HTR-8/SVneo (cell line): ENCODE measurements at places on chromosomes 16 and 17.

DNA sequence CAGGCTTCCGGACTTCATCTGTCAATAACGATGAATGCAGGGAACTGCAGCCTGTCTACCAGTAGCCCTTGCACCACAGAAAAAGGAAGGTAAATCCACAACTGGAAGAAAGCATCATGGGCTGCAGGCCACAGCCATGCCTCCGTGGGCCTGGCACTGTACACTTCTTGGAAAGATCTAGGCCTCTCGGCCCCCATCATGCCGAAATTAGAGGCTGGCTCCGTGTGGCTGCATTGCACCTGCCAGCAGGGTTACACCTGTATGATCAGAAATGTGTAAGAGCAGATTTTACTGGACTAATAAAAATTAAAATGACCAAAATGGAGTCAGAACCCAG is 52.2 kb downstream of the SDK2 start:
- no peak for DNase-seq

DNA sequence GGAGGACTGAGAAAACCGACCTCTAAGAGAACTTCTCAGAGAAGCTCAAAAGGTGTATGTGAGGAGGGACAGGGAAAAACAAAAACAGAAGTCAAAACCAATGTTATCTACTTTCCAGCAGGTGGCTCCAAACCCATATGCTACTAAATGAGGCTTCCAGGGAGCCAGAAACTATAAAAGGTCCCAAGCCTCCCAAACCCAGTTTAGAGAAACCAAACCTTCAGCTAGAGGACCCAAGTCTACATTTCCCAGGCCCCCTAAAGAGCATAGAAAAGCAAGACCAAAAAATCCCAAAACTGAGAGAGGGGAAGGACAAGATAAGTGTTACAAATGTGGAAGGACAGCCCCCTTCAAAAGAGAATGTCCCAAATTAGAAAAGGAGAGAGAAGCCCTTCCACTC is 3.7 kb downstream of the HPR start:
- DNase-seq, result peak; percentile 23

- DNase-seq, result no peak
These were observed 195.2 kb upstream of the COX10 start for GRCh38 chr17:13874134-13874533.

DNA sequence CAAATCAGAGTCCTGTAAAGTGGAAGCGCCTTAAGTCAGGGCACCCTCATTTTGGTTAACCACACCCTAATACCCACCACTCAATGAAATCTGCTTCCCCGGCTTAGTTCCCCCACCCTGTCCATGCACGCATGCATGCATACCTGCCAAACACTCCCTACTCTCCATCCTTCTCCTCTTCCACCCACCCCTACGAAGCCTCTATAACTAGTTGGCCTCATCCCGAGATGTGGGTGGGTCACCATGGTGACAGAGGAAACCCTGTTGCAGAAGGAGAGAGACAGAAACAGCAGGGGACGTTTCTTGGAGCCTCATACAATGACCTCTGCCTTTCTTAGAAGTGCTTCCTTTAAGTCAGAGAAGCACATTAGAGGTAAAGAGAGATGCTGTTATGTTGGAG is 46.8 kb upstream of the DNAH9 start:
- DNase-seq, result no peak

GRCh38 chr16:56855946-56856345 is 9.1 kb upstream of the SLC12A3 start:
- DNase-seq, result no peak

GRCh38 chr17:30376621-30377452 is 1.9 kb upstream of the CPD start:
- no peak for DNase-seq

- no peak for DNase-seq
These were observed 3.8 kb upstream of the HOXB2 start for GRCh38 chr17:48548523-48549280.

DNA sequence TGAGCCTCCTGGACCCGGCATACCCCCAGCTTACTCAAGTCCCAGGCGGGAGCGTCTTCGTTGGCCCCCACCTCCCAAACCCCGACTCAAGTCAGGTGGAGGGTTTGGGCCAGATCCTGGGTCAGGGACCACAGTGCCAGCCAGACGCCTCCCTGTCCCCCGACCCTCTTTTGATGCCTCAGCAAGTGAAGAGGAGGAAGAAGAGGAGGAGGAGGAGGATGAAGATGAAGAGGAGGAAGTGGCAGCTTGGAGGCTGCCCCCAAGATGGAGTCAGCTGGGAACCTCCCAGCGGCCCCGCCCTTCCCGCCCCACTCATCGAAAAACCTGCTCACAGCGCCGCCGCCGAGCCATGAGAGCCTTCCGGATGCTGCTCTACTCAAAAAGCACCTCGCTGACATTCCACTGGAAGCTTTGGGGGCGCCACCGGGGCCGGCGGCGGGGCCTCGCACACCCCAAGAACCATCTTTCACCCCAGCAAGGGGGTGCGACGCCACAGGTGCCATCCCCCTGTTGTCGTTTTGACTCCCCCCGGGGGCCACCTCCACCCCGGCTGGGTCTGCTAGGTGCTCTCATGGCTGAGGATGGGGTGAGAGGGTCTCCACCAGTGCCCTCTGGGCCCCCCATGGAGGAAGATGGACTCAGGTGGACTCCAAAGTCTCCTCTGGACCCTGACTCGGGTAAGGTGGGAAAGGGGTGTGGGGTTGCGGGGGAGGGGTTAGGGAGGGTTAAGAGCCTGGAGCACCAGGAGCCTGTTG is 1.6 kb downstream of the SENP3 start:
- DNase-seq, result no peak

DNA sequence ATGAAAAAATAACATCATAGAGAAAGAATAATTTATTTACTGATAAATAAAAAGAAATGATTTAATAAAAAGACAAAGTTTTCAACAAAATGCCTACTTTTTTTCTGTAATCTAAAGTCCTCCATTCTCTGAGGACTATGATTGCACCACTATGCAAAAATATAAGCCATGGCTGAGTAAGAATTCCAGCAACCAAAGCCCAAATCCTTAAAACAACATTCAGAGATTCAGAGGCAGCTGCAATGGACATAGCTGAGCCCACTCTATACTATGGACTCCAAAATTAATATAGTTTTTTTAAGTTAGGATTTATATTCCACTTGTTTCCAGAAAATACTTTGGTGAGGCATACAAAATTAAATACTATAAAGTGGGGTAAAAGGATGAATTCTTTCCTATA is 169.5 kb upstream of the C17orf78 start:
- no peak for DNase-seq

DNA sequence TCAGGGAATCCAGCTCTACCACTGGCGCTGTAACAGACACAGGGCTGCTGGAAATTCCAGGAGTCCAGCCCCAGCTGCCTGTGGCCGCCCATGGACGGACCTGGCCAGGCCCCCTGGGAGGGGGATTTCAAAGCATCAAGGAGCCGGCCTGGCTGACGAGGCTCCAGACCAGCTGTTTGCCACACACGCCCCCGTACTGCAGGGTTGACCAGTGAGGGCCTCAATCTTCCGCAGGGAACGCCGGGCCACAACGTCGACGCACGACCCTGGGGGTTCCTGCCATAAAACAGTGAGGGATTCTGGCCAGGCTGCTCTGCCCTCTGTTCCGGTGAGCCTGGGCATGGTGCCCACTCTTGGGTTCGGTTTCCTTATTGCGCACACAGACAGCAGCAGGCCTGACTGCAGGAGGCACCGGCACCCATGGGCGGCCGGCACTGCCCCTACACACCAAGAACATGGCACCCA is 3.7 kb downstream of the LMF1 start:
- no peak for DNase-seq

DNA sequence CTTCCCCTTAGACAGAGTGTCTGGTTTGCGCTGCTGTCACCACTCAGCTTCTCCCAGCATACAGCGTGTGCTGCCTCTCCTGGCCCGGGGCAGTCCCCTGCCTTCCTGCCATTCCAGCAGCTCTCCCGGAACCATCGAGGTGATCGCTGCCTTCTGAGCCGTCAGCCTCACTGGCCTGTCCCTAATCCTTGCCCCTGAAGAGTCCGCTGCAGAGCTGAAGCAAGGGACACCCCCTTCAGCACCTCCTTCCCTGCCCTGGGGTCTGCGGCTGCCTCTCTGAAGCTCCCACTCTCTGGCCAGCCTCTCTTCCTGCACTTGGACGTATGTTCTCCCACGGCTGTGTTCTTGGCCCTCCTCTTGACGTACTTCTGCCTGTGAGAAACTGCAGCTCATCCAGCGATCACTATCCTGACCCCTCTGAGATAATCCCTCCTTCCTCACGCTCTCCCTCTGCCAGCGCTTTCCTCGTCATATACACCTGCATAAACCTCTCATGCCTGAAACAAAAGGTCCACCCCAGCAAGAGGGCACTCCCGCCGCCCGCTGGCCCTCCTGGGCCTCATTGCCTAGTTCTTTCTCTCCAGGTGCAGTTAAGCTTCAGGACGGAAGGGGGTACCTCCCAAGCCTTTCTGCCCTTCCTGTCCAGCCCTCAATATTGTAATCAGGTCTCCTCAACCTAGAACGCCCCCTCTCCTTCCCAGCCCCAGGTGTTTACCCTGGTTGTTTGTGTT is 220.6 kb upstream of the CHMP6 start:
- DNase-seq, result no peak

DNA sequence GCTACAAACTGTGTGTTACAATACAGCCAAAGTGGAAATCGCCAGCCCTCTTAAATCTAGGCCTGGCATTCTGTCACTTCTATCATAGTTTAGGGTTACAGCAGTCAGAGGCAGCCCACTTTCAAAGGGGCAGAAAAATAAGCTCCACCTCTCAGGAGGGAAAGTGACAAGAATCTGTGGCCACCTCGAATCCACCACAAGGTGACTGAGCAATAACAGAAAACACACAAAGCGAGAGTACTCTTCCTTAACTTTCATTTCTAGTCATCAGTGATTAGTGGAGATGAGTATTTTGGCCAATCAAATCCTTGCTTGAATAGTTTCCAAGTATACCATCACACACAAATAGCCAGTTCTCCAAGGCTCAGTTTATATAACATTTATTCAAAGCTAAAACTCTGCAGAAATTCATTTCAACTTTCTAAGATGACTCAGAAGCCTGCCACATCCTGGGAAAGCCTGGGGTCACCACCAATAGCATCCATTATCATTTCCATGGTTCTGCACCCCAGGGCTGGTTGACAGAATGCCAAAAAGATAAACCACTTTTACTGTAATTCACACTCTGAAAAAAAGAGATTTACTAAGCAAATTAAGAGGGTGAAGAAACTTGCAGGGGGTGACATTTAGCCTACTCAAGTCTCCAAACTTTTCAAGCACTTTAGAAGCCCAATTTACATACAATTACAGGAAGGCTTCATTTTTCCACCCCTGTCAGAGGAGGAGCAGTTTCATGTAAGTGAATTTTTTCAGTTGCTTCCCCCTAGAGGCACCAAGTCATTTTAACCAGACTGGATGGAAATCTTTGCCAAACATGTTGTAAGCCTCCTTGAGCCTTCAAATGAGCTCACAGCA is 66.8 kb downstream of the SALL1 start:
- DNase-seq, result no peak

GRCh38 chr17:22304667-22305303 is 612.5 kb downstream of the KCNJ18 start:
- no peak for DNase-seq

DNA sequence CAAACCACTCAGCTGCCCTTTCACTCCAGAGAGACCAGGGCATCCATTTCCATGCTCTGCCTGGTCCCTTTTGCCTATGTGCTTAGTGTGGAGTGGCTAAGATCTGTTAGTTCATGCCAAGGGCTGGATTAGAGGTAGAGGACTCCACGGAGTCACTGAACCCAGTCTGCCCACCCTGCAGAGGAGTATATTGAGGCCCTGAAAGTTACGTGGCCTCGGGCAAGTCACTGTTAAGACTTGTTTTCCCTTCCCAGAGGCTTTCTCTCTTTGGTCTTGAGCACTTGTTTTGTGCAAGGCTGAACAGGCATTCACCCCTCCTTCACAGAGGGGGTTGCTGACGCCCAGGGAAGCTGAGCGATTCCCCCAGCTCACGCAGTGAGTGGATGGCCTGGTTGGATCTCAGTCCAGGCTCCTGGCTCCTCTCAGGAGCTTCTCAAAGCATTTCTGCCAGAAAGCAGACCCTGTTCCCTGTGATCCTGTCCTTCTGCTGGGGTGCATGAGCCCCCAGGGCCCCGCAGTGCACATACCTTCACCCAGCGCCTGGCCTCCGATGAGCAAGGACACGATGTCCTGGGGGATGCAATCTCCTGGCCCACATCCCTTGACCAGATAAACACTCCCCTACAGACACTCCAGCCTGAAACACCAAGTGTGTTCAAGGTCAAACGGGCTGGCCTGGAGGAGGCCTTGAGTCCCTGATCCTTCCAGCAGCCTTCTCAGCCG is 153.4 kb upstream of the GSE1 start:
- DNase-seq, result no peak

GRCh38 chr16:56789360-56789759 is 59.4 kb downstream of the NUP93 start:
- DNase-seq, result peak; percentile 46

DNA sequence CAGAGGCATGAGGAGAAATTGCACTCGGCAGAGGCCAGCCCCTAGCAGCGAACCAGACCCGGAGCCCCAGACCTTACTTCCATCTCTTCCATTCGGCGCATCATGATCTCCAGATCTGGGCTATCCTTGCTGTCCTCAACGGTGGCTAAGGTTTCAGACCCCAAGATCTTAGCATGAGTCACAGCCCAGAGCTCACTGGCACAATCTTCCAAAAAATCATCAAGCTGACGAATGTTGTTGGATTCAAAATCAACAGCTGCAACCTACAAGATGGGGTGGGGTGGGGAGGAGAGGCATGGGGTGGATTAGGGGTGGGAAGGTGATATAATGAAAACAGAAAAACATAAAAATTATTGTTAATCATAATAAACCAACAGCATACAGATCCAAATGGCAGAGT is 39.7 kb upstream of the PITPNM3 start:
- no peak for DNase-seq

DNA sequence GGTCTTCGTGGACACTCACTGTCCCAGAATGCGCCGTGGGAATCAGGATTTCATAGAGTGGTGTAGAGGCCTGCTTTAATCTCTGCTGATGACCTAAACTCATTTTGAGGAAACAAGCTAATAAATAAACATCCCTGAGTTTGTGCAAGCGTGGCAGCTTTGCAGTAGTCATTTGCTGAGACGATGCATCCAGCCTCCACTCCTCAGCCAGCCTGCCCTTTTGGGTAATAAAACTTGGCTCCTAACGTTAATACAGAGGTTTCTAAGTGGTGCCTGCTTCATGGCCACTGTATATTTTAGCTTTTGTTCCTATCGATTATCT is 1.3 kb downstream of the DGKE start:
- DNase-seq, result no peak
